ENCODE measurements at places on chromosomes 4 and X.

DNA sequence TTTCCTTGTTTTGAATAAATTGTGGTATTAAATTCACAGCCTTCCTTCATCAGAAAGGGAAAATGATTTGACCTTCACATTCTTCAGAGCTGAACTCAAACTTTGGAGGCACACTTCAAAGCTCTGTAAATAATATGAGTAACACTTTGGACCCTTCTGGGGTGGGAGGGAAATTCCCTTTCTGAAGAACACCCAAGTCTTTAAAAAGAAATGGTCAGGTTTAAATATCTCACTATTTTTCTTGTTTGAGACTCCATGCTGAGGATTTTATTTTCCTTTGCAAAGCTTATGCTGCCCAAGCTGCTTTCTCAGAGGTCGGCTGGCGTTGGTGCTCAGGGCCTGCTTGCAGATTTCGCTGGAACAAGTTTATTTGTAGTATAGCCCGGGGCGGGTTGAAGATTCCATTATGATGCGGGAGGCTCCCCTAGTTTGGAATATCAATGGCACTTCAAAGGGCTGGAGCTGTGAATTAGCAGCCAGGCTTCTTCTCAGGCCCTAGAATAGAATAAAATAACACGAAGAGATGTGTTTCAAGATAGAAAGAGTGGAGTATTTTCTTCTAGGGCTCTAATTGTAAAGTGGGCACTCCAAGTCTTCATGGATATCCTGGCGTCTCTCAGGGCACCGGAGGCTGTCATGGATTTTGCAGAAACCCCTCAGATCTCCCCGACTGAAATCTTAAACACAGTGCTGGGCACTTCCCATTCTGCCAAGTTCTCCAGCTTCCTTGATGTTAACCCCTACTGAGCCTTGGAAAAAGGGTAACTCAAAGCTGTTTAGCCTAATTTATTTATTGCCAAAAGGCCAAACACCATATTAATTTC, 315.6 kb downstream of the GPAT3 start:
- no peak for DNase-seq

DNA sequence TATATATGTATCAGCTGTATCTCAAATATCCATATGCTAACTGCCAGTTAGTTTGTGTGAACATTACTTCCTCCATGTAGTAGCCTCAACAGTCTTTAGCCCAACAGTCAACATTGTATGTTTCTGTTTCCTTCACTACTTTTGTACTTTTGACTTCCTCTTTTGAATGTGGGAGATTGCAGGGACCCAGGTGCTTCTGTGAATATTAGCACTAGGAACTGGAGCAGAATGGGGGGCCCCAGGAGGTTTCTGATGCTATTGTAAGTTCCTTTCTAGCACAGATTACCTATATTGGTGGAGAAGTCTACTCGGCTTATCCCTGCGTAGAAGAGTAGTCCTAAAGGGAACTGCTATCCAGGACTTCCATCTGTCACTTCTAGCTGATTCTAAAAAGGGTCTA, 2.3 kb downstream of the PLAC8 start:
- DNase-seq: peak; percentile 37

DNA sequence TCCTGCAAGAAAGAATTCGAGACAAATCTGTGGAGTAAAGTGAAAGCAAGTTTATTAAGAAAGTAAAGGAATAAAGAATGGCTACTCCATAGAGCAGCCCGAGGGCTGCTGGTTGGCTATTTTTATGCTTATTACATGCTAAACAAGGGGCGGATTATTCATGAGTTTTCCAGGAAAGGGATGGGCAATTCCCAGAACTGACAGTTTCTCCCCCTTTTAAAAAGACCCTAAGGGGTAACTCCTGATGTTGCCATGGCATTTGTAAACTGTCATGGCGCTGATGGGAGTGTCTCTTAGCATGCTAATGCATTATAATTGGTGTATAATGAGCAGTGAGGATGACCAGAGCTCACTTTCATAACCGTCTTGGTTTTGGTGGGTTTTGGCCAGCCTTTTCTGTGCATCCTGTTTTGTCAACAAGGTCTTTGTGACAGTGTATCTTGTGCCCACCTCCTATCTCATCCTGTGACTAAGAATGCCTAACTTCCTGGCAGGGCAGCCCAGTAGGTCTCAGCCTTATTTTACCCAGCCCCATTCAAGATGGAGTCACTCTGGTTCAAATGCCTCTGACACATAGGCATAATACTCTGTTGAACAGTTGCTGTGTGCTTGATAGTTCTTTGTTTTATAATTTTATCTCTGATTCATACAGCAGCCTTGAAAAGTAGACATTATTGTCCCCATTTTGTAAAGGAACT, 25.8 kb downstream of the GAB1 start:
- DNase-seq: no peak

DNA sequence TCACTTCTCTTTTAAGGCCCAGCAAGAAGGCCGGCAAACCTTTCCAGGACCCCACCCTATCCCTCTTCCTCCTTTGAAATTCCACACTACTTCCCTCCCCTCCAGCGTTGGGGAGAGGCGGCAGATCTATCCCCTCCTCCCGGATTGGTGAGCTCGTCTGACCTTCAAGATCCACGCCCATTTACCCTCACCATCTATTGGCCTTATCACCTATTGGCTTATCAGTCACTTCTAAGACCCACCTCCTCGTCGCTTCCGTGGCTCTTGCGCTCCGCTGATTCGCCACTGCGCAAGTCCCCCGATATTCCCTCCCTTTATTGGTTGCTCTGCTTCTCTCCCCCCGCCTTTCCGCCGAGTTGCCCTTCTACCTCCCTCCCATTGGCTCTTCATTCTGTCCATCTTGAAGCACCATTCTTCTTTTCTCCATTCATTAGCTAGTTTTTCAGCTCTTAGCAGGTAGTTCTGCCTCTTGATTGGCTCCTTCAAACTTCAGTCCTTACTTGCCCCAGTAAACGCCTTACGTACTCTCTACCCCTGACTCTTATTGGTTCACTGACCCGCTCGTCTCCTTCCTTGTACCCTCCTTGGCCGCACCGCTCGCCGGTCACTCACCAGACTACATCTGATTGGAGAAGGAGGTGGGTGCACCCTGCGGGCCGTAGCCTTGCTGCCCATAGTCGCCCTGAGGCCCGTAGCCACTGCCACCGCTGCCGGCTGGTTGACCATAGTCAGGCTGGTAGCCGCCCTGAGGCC, 4.8 kb upstream of the PRICKLE3 start:
- DNase-seq: peak; percentile 89

DNA sequence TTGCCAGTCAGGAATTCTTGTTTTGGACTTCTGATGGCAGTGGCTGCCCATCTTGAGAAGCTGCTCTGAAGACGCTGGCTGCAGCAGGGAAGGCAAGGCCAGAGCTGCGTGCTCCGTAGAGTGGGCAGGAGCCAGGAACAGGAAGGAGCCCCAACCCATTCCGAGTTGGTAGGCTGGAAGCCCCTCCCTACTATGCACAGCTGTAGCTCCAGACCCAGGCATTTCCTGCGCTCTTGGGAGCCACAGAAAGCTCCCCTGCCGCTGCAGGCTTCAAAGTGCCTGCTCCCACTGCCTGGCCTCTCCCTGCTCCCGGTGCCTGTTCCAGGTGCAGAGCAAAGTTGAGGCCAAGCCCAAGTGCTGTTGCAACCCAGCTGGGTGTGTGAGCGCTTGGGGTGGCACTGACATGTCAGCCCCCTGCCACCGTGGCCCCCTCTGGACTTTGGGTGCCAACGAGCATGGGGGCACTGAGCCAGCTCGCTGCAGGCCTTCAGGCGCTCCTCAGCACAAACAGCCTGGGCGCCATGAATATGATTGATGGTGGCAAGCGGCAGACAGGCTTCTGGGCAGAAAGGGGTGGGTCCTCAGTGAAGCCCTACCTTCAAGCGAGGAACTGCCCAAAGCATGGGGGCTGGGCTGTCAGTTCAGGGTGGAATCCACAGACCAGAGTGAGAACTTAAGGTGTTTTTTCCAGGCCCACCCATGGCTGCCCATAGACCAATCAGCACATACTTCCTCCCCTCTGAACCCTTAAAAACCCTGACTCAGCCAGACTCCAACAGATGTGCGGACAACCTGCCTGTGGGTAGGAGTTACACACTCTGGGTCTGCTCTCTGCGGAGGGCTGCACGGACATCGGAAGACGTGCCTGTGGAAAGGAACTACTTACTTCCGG, 677.2 kb upstream of the INTU start:
- no peak for DNase-seq

GRCh38 chr4:109648266-109648996, 54.8 kb downstream of the CASP6 start:
- DNase-seq: no peak

DNA sequence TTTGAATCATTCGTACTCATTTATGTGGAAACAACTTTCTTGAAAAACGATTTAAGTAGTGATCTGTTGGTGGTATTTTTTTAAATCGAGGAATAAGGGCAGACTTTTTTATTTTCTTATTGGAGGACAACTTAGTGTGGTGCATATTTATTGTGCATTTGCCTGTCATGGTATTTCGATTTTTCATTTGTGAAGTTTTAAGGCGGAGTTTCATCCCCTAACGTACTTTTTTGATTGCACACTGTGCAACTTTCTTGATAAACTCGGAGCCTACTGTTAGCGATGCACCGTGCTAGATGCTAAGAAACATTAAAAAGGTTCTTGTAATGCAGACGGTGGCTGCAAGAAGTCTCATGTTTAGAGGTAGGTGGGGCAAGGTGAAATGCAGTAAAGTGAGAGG, 1.4 kb downstream of the ZFX start:
- no peak for DNase-seq

DNA sequence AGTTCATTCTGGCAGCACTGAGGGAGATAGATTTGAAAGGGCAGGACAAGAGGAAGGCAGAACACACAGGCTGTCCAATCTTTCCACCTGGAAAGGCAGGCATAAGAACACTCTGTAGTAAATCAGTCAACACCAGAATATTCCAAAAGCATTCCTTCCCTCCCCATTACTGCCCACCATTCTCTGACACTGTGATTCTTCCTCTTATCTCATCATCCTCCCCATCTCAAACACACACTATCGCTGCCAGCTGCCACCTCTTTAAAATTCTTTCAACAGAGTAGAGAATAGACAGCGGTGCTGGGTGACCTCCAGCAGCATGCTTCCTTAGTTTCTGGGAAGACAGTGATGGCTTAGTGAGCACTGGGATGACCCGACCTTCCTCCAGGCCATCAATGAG, 53.7 kb upstream of the MYOZ2 start:
- no peak for DNase-seq

DNA sequence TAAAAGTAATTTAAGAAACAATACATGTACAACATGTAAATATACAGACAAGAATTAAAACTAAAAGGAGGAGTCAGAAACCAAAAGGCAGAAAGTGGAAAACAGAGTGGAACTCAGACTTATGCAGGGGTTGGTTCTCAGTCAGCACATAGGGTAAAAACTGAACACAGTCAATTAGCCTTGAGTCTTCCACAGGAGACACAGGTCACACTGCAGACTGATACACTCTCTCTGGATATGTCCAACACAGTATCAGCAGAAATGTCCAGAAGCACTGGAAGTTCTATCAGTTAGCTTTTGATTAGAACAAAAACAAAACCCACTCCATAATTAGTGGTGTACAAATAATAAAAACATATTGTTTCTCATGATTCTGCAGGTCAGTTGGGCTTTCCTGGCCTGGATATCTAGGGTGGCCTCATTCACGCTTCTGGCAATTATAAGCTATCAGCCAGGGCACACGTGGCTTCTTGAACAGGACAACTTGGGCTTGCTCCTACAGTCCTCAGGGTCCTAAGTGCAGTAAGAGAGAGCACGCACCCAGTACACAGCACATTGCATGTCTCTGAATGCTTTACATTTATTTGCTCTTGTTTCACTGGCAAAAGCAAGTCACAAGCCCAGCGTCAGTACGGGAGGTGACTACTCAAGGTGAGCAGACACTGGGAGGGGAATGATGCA, 21.6 kb downstream of the TEC start:
- DNase-seq: no peak

DNA sequence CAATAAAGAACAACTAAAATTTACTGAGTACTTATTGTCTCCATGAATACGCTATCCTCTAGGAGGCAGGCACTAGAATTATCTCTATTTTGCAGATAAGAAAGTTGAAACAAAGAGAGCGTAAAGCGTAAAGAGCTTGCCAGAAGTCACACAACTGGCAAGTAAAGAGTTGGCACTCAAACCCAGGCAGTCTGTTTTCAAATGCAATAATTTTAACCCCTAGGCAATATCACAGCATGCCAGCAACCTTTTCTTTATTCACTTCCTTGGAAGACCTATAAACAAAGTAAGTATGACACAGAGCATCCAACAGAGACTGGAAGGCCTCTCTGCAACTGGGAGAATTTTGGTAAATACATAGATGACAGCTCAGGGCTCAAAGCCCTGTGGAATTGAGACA, 23.2 kb upstream of the AMELX start:
- no peak for DNase-seq

GRCh38 chr4:69731241-69731640, 29.2 kb downstream of the SULT1B1 start:
- no peak for DNase-seq

- DNase-seq: no peak
Observed at GRCh38 chr4:1246111-1246881, 2.6 kb downstream of the CTBP1 start.

GRCh38 chr4:21765810-21766407, 182.7 kb downstream of the KCNIP4 start:
- DNase-seq: peak; percentile 24

GRCh38 chr4:153652051-153652784, 31.9 kb upstream of the TLR2 start:
- no peak for DNase-seq

GRCh38 chr4:57443787-57444186, 333.6 kb upstream of the IGFBP7 start:
- no peak for DNase-seq

GRCh38 chr4:174828845-174829701, at the start of gene GLRA3:
Gene GLRA3 (minus strand): TSS chr4:174829247. CDS start chr4:174828811, 436 bp downstream.
- peak; percentile 74 for DNase-seq

DNA sequence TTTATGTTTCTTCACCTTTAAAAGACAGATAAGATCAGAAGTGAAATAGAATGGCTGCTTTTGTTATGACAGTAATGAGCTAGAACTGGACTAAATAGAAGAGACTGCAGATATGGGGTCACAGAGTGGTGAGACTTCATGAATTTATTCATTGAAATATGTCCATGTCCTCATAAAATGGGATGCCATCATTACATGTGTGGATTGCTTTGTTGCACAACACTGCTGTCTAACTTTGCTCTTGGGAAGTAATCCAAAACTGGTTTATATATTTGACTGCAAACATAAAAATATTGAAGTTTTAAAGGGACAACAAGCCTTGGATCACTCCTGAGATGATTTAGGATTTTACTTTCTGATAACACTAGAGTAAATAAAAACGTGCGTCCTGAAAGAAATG, 209.2 kb upstream of the FAT4 start:
- DNase-seq: no peak

DNA sequence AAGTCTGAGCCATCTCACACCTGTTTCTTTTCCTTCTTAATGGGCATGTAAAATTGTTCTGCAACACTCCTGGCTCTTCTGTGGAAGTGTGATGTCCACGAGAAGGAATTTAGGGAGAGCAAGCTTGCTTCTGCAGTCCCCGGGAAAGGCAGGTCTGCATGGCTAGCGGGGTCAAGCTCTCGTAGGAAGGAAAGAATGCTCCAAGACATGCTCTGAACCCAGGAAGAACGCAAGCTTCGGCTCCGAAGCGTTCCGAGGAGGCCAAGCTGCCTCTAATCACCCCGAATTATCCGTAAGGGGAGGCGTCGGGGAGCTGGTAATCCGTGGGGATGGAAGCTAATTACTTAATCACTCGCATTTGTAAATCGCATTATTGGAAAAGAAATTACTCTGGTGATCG, 177.7 kb downstream of the CRLF2 start:
- no peak for DNase-seq
